ENCODE measurements at places on chromosomes 6 and 20. TPM values are rescaled to one million over a fixed set of nuclear protein-coding genes. Genes with fewer than 3 reads are reported as not detected.

Gene SERPINB1
- total RNA-seq: 20.8 TPM

Gene ID4
- total RNA-seq: 11.1 TPM

Gene LRRN4
- total RNA-seq: 0.16 TPM

Gene THBS2
- total RNA-seq: 239 TPM

Gene SIGLEC1
- total RNA-seq: under 0.01 TPM

Gene IL17A
- total RNA-seq: not detected

Gene ZNF311
- total RNA-seq: 1.6 TPM

Gene SLC24A3
- total RNA-seq: 0.49 TPM

Gene SPATA25
- total RNA-seq: 0.97 TPM

Gene PROCR
- total RNA-seq: 21.7 TPM

Gene SLPI
- not detected for total RNA-seq

Gene CCN2
- 100 TPM for total RNA-seq

Gene FAM229B
- 13.3 TPM for total RNA-seq

Gene STX16
- 41.5 TPM for total RNA-seq

Measured in hair follicle dermal papilla cell (primary cell).